CD4-positive, alpha-beta T cell treated with Interleukin-17A for 4 hours (primary cell): ENCODE measurements at places on chromosomes 12 and 14.

- DNase-seq = peak; percentile 71
Observed at GRCh38 chr14:95463171-95463901, 53.1 kb downstream of the SYNE3 start.

DNA sequence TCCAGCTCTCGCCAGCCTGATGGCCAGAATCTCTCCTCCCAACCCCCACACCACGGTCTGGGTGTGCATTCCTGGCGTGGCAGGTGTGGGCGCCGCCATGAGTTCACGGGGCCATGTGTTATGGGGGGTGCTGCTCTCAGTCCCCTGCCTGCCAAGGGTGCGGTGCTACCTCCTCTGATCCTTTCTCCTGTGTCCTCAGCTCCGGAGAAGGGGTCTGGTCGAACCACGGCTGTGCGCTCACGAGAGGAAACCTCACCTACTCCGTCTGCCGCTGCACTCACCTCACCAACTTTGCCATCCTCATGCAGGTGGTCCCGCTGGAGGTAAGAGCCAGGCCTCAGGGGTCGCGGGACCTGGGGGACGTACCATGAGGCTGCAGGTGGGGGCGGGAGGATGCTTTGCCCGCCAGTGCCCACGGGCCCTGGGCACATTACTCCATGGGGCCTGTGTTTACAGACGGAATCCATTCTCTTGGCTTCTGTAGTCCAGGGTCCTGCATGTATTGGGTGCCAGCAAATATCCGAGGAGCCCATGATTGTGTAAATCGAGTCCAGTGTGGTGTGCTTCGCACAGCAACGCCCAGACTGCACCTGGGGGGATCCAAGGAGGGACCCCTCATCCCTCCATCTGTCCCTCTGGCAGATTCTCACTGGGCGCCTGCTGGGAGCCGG lies 130.8 kb downstream of the ADGRD1 start:
- DNase-seq = no peak

DNA sequence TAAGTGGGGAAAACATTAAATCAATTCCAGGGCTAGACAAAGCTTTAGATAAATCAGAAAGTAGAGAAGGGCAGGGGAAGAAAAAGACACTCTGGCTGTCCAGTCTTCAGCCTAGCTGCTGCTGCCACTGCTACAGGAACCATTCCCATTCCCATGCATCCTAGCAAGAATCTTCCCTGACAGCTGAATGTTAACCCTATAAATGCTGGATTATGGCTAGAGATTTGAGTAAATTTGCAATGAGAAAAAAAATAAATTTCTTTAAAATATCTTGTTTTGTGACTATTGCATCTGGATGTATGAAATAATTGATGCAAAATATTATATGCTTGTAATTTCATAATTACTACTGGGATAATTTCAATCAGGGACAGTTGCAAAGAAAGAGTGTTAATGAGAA lies 15.0 kb upstream of the CDKN3 start:
- DNase-seq = no peak

- DNase-seq = peak; percentile 38
Observed at GRCh38 chr14:104690861-104691455, 1.5 kb downstream of the INF2 start.
